MCF 10A (cell line): ENCODE measurements at places on chromosomes 2 and 18. TPM values are rescaled to one million over a fixed set of nuclear protein-coding genes. Genes with fewer than 3 reads are reported as not detected.

GRCh38 chr2:241137276-241138190 lies 11.7 kb downstream of the PASK start:
- H3K4me1 ChIP-seq = no peaks in the 10 kb centered on the region
- DNase-seq = no peak
- H3K36me3 ChIP-seq = peaks cover 16% of the 10 kb centered on the region
- H3K27ac ChIP-seq = no peak overlapping the region
- no peaks in the 10 kb centered on the region for H3K27me3 ChIP-seq

The ALK gene
- total RNA-seq = 0.07 TPM in 1 of 2 replicates, not detected in the other

The IL37 gene
- total RNA-seq = not detected in 2 replicates

The CYB5A gene
- 19.4 and 27.5 TPM in 2 replicates for total RNA-seq

DNA sequence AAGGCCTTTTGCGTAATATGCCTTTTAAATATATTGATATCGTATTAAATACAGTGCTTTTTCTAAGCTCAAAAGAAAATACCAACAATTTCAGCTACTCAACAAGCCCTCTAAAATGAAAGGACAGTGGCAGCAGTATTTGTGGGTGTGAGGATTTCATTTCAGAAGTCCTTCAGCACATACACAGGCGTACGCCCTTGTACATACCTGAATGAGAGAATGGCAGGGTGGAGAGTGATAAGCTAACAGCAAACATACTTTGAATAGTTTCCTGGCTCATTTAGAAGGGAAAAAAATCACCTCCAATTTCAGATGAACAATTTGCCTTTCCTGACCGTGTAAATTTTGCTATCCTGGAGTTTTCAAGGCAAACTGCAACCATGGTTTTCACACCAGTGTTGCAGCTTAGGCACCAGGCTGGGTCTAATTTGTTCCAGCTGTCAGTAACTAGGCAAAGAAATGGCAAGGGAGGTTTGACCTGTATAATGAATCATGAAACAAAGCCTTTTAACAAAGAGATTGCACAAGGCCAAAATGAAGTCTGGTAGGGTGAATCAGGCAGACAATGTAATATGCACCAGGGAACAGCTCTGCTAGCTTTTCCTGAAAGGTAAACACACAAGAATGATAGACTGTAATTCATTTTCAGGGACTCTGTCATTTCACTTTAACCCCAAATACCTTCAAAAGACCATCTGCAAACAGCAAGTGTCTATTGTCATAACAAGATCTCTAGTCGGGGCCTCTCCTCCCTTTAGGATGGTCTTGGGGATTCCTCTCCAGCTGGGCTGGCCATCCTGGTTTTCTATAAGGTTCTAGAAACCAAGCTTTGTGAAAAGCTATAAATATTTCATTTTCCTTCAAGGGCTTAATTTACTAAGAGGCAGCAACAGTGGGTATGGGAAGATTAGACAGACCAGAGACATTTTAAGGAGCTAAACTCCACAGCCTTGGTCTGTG lies 11.5 kb downstream of the ANKRD29 start:
- peaks cover 4% of the 10 kb centered on the region for H3K36me3 ChIP-seq
- H3K4me3 ChIP-seq = no peak overlapping the region
- DNase-seq = peak; percentile 74
- peaks cover 8% of the 10 kb centered on the region for H3K4me1 ChIP-seq
- no peak overlapping the region for H3K27ac ChIP-seq
- no peaks in the 10 kb centered on the region for H3K27me3 ChIP-seq

- no peaks in the 10 kb centered on the region for H3K36me3 ChIP-seq
- no peak for DNase-seq
- no peak overlapping the region for H3K27ac ChIP-seq
- no peak overlapping the region for H3K4me3 ChIP-seq
- no peaks in the 10 kb centered on the region for H3K27me3 ChIP-seq
Observed at GRCh38 chr2:64166637-64167420, 22.6 kb upstream of the PELI1 start.

The BOLL gene
- not detected in 2 replicates for total RNA-seq

GRCh38 chr2:32553829-32554432 lies 73.9 kb upstream of the TTC27 start:
- H3K4me3 ChIP-seq = no peak overlapping the region
- H3K36me3 ChIP-seq = peaks cover 19% of the 10 kb centered on the region
- H3K4me1 ChIP-seq = no peaks in the 10 kb centered on the region

- H3K4me3 ChIP-seq = no peak overlapping the region
- peaks cover 29% of the 10 kb centered on the region for H3K36me3 ChIP-seq
- no peaks in the 10 kb centered on the region for H3K27me3 ChIP-seq
- DNase-seq = no peak
- H3K4me1 ChIP-seq = no peaks in the 10 kb centered on the region
- H3K27ac ChIP-seq = no peak overlapping the region
Observed at GRCh38 chr18:79382681-79383387, 12.9 kb upstream of the NFATC1 start.

DNA sequence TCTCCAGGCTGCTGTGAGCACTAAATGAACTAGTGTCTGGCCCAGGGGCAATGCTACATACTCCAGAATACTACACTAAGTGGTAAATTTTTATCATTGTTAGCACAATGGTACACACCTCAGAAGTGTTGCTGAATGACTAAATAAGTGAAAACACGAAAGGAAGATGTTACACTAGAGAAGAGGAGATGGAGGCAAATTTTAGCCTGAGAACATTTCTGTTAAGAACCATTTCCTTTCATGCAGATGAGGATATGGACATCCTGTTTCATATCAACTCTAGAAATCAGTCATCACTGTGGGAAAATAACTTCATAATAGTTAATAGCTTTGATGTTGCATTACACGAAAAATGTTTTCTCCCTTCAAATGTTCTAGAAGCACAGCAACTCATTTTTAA lies 117.6 kb upstream of the STK17B start:
- H3K27ac ChIP-seq = no peak overlapping the region
- H3K27me3 ChIP-seq = no peaks in the 10 kb centered on the region
- no peak overlapping the region for H3K4me3 ChIP-seq
- H3K36me3 ChIP-seq = no peaks in the 10 kb centered on the region
- no peak for DNase-seq
- peaks cover 24% of the 10 kb centered on the region for H3K4me1 ChIP-seq

GRCh38 chr2:226552571-226553285 lies 246.9 kb downstream of the IRS1 start:
- no peak overlapping the region for H3K4me3 ChIP-seq
- no peak overlapping the region for H3K27ac ChIP-seq
- H3K4me1 ChIP-seq = no peaks in the 10 kb centered on the region
- H3K27me3 ChIP-seq = no peaks in the 10 kb centered on the region
- peaks cover 5% of the 10 kb centered on the region for H3K36me3 ChIP-seq

- H3K27ac ChIP-seq = no peak overlapping the region
- H3K36me3 ChIP-seq = no peaks in the 10 kb centered on the region
Observed at GRCh38 chr2:184507254-184507653, 91.1 kb upstream of the ZNF804A start.
